ENCODE measurements at places on chromosomes 2 and 18.

GRCh38 chr2:215328066-215328465 lies 16.2 kb downstream of the ATIC start:
- no peak for DNase-seq

GRCh38 chr2:190407662-190408537 lies at the start of gene MFSD6:
Gene MFSD6, plus strand, starts transcription at chr2:190408355. Its CDS starts 27,675 bp downstream, at chr2:190436030.
- DNase-seq, result no peak

DNA sequence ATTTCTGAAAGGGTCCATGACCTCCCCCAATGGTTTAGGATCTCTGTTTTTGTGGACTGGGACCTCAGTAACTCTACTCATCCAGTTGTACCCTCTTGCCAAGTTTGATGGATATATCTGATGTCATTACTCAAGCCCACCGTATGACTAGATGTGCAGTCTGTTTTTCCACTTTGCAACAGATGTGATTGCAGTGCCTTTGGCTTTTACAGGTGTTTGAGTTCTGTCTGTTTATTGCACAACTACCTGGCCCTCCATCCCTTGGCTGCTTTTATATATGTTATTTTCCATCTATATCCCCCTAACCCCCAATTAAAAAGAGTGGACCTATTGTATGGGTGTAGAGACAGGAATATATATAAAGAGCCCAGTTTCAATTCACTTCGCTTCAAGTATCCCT lies 10.8 kb downstream of the NCOA1 start:
- DNase-seq, result no peak

DNA sequence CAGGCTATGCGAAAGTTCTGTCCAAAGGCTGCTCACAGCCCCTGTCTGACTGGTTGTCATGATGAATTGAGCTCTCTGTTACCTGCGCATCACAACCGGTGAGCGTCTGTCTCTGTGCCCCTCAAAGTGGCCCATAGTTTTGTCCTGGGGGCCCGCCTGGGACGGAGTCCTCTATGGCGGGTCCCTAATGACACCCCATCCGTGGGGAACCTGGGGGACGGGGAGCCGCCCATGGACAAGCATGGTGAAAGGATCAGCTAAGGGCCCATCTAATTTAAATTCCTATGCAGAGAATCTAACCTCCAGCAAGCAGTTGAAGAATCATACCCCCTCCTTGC lies 473 bp downstream of the ELMOD3 start:
- DNase-seq, result no peak

- DNase-seq, result no peak
Observed at GRCh38 chr18:79494936-79495335, 99.2 kb downstream of the NFATC1 start.

DNA sequence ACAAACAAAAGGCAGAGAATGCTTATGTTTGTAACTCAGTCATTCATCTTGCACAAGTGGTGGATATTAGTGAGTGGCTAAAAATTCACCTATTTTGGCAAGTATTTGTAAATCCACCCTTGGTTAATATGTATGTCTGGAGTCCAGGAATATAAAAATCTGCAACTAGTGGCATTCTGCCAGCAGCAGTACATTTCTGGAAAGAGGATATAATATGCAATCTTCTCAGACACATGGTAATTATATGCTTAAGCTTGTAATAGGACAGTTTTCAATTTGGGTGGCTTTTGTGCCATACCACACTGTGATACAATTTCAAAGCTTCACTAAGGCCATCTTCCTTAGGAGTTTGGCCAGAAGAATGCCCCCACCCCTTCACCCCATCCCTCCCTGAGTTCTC lies 693.3 kb downstream of the MBD2 start:
- DNase-seq, result no peak

GRCh38 chr2:187447336-187447735 lies 716 bp downstream of the CALCRL start:
- no peak for DNase-seq

DNA sequence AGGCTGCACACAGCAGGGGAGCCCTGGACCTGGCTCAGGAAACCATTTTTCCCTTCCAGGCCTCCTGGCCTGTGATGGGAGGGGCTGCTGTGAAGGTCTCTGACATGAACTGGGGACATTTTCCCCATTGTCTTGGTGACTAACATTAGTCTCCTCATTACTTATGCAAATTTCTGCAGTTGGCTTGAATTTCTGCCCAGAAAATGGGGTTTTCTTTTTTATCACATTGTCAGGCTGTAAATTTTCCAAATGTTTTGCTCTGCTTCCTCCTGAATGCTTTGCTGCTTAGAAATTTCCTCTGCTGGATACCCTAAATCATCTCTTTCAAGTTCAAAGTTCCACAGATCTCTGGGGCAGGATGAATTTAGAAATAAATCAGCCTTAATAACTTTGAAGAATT lies 78.2 kb downstream of the EHBP1 start:
- no peak for DNase-seq

- DNase-seq, result no peak
Observed at GRCh38 chr2:235966396-235966795, 201.8 kb downstream of the GBX2 start.

DNA sequence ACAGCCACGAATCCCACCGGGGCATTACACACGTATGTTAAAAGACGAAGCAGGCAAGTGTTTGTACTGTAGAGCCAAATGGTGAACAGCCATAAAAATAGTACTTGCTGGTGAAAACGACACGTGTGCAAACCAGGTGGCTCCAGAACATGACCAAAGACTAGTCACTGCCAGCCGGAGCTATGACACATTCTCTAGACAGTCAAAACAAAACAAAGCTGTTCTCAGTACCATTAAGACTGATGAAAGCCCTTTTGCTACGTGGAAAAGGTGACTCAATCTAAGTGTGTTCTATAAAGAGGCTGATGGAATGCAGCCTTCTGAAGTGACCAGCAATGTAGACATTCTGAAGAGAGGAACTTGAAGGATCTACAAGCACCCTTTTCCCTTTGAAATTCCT lies 367.7 kb upstream of the NETO1 start:
- peak; percentile 35 for DNase-seq

DNA sequence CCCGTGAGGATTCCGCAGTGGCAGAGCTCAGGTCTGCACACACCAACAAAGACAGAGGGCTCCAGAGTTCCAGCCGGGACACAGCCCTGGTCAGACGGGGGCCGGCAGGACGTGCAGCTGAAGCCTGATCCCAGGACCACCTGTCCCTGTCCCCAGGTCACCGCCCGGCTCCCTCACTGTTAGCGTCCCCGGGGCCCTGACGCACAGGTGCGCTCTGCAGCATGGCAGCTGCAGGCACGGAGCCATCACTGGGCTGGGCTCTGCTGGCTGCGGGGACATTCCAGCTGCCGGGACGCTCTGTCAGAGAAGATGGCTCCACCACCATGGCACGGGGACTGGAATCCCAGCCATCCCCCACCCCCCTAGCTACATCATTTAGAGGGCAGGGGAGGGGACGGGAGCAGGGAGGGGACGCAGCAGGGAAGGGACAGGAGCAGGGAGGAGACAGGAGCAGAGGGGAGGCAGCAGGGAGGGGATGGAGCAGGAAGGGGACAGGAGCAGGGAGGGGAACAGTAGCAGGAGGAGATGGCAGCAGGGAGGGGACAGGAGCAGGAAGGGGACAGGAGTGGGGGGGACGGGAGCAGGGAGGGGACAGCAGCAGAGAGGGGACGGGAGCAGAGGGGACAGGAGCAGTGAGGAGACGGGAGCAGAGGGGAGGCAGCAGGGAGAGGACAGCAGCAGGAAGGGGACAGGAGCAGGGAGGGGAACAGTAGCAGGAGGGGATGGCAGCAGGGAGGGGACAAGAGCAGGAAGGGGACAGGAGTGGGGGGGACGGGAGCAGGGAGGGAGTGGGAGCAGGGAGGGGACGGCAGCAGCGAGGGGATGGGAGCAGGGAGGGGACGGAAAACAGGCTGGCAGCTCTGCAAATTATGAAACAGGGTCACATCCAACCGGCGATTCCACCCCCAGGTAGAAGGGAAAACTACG lies 39.8 kb downstream of the SLC66A2 start:
- DNase-seq, result no peak

- DNase-seq, result peak; percentile 17
Observed at GRCh38 chr2:180978903-180979748, 1.3 kb upstream of the UBE2E3 start.

DNA sequence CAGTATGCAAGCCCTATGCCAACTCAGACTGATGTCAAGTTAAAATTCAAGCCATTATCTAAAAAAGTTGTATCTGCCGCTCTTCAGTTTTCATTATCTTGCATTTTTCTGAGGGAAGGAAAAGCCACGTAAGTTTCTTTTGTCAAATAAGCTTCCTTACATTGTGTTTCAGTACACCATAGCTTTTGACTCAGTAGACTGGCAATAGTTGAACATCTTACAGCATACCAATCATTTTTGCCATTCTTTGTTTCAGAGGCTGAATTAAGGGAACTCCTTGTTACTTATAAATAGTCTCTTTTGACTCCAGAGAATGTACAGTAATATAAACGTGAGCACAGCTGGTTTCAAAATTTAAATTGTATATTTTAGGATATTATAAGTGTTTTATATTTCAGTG lies 120.6 kb downstream of the EHBP1 start:
- no peak for DNase-seq

DNA sequence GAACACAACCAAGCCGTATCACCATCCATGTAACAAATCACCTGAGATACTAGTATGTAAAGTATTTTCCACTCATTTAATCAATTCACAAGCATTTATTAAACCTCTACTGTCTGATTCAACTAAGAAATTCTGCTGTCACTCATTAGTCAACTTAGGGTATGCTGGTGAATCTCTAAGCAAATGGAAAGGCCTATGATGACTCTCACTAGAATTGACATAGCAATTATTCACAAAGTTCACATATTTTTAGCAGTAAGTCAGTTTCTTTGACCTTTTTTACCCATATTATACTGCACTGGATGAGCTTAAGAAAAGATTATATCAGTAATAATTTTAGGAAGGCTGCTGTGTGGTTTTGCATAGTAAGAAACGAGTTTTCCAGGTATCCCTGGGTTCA lies 130.1 kb downstream of the SLC8A1 start:
- no peak for DNase-seq

DNA sequence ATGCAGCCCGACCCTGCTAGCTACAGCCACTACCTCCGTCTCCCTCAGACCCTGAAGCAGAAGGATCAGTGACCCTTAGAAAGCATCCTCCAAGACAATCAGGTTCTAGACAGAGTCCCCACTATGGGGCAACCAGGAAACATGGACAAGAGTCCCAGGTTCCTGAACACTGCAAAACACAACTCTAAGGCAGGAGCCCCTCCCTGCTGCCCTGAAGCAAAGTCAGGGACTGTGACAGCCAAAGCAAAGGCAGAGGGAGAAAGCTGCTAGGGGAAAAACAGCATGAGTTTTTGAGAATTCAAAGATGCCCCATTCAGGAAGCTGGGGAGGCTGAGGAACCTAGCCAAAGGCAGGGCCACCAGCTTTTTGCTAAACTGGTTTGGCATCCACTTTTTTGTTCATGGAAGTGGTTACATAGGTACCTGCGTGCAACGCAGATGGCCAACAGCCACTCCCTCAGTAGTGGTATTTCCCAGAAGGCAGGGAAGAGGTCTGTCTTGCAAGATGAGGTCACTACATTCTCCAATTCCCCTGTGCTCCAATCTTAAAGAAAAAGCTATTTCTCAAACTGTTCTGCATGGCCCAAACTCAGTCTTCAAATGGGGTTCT lies 33.2 kb downstream of the MYO5B start:
- no peak for DNase-seq

- no peak for DNase-seq
Observed at GRCh38 chr2:197782126-197782525, 3.0 kb downstream of the BOLL start.
